ENCODE measurements at places on chromosomes 4 and X. TPM values are rescaled to one million over a fixed set of nuclear protein-coding genes. Genes with fewer than 3 reads are reported as not detected.

- no peak for DNase-seq
Observed at GRCh38 chr4:10891866-10892265, 207.3 kb upstream of the CLNK start.

GRCh38 chr4:181147416-181147951 is 1095.7 kb upstream of the TENM3 start:
- no peak for DNase-seq

- peak; percentile 67 for DNase-seq
Observed at GRCh38 chrX:78123190-78123589, 16.3 kb downstream of the TAF9B start.

GRCh38 chr4:8063974-8064563 is 94.5 kb downstream of the ABLIM2 start:
- DNase-seq: no peak

- no peak for DNase-seq
Observed at GRCh38 chr4:8280158-8280875, 10.8 kb downstream of the HTRA3 start.

GRCh38 chrX:112664924-112665323 is 14.8 kb downstream of the LHFPL1 start:
- no peak for DNase-seq

DNA sequence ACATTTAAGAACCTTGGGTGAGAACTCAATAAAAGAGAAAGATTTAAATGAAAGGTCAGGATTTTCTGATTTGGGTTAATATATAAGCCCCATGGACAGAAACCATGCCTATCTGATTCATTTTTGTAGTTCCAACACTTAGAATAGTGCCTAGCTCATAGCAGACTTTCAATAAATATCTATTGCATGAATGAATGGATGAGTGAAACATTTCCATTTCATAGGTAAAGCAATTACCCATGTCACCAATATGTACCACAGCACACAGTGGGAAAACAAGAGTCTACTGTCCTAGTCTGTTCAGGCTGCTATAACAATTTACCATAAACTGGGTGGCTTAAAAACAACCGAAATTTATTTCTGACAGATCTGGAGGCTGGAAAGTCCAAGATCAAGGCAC is 63.9 kb upstream of the PTPN13 start:
- no peak for DNase-seq

- DNase-seq: peak; percentile 96
Observed at GRCh38 chr4:100299046-100299840, 109.0 kb upstream of the DDIT4L start.

DNA sequence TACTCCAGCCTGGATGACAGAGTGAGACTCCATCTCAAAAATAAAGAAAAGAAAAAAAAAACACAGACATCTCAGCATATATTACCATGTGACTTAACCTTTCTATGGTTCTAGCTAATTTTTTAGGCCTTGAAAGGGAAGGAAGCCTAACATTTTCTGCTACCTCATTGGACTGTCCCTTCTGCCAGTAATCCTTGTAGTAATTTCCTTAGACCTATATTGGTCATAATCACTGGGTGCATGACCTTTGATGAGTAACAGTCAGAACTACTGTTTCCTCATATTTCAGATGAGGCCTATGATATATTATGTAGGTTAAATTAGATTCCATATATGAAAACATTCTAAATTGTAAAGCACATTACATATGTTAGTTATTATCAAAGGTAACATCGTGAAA is 9.6 kb downstream of the XIAP start:
- DNase-seq: peak; percentile 46

- DNase-seq: no peak
Observed at GRCh38 chr4:38612646-38613414, 51.2 kb upstream of the KLF3 start.

- no peak for DNase-seq
Observed at GRCh38 chr4:1402021-1402515, 4.2 kb downstream of the NKX1-1 start.

GRCh38 chr4:102263024-102263787 is 82.1 kb downstream of the SLC39A8 start:
- DNase-seq: peak; percentile 57

DNA sequence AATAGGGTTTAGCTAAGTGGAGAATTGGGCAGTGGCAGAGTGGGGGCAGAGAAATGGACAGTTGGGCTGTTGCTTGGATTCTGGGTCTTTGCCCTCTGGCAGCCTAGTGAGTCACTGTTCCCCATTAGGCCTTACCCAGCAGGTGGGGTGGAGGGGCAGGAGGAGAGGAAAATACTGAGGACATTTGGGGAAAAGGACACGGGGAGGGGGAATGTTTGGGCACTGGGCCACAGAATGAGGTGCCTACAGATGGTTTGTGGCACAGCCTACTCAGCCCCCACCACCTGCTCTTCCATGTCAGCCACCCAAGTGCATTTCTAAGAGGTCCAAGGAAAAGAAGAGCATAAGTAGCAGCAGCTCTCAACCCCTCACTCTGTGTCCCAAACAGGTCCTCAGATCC is 13.0 kb downstream of the SLC16A2 start:
- no peak for DNase-seq

GRCh38 chrX:28278726-28279125 is 297.5 kb upstream of the DCAF8L1 start:
- no peak for DNase-seq

GRCh38 chr4:113636877-113637276 is 124.7 kb downstream of the CAMK2D start:
- peak; percentile 15 for DNase-seq

Gene CT47B1
- total RNA-seq: not detected

Gene NXF2
- total RNA-seq: not detected

Gene CCDC120
- total RNA-seq: not detected

Gene SLC6A14
- not detected for total RNA-seq

Gene IL2RG
- total RNA-seq: not detected

Gene PRRG1
- 9.2 TPM for total RNA-seq

Gene PNMA5
- not detected for total RNA-seq

Gene MAN2B2
- total RNA-seq: 50.1 TPM

Gene CDK16
- 89.5 TPM for total RNA-seq
